Glomerular endothelial cell (primary cell): ENCODE measurements at places on chromosomes 1 and 21. TPM values are rescaled to one million over a fixed set of nuclear protein-coding genes. Genes with fewer than 3 reads are reported as not detected.

ANGPTL3 gene
- total RNA-seq = not detected in 2 replicates

CELA3B gene
- total RNA-seq = not detected in 2 replicates

AMIGO1 gene
- 0.64 and 0.68 TPM in 2 replicates for total RNA-seq

DNA sequence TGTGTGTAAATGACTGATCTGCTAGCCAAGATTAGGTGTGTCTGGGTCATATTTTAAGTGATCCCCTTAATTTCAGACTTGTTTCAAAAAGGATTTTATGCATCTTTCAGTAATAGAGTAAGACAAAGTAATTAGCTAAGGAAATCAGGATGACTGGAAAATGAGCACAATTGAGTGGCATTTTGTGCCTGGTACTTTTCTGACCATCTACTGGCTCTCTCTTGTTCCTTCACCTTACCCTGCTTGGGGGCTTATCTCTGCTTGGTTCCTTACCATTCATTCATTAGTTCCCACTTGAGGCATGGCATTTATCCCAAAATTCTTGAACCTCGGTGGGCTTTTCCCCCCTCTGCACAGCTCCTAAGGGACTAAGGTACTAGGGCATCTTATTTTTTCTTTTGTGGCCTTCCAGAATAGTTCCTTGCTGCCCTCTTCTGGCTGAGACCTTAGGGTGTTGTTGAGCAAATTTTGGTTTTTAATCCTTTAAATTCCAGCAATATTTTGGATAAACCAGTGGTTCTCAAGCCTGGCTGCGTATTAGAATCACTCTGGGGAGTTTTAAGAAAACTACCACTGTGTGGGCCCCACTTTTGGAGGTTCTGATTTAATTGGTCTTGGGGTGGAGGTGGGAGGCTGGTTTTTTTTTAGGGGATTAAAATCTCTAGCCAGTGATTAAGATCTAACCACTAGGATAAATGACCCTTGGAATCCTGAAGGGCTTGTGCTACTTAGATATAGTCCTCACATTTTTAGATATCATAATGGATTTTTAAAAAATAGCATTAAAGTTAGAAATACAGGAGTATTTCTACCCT lies 50.8 kb downstream of the HS2ST1 start:
- peak; percentile 14 for DNase-seq

GRCh38 chr1:200938955-200939354 lies 44.3 kb downstream of the INAVA start:
- DNase-seq = no peak

- DNase-seq = no peak
Measured at GRCh38 chr1:229664133-229664689, 38.2 kb downstream of the URB2 start.

GRCh38 chr1:167418391-167418790 lies 99.9 kb downstream of the CD247 start:
- no peak for DNase-seq

- no peak for DNase-seq
Measured at GRCh38 chr1:59290193-59290949, 6.5 kb upstream of the FGGY start.

TSSK3 gene
- 0.47 TPM in 1 of 2 replicates, not detected in the other for total RNA-seq

DNA sequence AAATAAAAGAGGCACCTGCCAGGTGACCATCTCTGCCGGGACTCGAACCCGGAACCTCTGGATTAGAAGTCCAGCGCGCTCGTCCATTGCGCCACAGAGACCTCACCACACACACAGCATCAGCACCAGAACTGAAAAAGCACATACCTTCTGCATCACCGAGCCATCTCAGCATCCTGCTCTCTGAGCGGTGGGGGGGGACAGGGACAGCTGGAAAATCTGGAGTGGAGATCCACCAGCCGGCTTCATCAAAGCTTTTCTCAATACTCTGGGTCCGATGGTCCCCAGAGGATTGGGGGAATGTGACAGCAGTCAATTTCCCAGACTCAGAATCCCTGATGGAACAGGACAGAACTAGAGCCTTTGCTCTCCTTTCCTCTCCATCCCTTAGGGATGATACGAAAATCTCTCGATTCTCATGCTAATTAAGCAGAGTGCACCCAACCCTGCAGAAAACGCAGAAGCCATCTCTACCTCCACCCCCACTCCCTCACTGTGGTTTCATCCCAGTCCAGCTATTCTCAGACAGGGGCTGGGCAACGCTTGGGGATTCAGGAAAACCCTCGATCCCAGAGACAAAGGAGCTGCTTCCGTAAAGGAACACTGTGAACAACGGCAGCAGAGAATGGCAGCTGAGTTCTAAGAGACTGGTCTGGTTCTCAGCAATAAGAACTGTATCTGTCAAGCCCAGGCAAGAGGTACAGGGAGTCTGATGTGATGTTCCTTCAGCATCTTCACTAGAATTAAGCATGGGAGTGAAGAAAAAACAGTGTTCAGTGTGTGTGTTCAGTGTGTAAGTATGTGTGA lies 29.6 kb upstream of the CADM3 start:
- DNase-seq = no peak

DNA sequence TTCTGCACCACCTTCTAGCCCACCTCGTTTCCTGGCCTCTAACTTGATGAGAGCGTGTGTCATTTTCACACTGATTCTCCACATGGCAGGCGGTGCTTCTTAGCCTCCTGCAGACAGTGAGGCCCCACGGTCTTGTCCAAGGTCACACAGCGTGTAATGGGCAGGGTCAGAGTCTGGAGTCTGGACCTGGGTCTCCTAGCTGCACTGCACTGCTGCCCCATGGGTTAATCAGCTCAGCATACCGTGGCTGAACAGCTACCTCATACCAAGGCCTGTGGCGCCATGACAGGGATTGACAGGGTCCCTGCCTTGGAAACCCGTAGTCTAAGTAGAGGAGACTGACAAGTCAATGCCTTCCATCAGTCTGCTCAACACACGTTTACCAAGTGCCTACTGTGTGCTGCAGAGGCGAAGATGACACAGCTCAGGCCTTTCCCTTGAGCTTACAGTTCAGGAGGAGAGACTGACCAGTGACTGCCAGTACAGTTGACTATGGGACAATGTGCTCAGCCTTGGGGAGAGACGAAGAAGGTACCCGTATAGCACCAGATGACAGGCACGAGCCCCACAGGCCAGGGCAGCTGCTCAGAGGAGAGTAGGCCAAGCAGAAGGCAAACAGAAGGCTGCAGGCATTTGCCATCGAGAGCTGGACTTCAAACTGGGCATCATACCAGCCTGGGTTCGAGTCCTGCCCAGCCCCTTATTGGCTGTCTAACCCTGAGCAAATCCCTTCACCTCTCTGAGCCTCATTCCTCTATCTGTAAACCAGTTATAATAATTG lies 5.5 kb downstream of the PCSK9 start:
- DNase-seq = no peak

NPPA gene
- not detected in 2 replicates for total RNA-seq

NUDT4B gene
- total RNA-seq = 39.6 and 46.7 TPM in 2 replicates

PTAFR gene
- not detected in 2 replicates for total RNA-seq

RGSL1 gene
- not detected in 2 replicates for total RNA-seq

GRCh38 chr1:192547501-192547900 lies 28.1 kb upstream of the RGS1 start:
- DNase-seq = no peak

DNA sequence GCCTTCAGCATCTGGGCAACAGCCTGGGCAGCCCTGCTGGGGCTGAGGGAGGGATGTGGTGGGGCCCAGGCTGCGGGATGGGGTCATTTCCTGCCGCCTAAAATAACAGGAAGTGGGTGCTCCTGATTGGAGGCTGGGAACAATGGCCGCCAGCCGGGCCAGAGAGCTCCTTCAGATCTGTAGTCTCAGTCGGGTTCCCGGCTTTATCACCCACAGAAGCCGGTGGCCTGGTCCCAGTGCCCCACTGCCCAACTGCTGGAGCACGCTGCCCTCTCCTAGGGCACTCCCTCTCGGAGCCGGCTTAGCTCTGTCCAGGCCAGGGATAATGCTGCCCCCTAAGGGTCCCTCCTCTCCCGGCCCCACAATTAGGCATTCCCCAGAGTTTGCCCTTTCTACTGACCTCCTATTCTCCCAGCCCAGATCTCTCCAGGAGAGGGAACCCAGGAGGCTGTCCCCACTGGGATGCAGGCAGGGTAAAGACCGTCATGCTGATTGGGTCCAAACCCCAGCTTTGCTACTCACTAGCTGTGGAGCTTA lies 5.1 kb downstream of the MAP7D1 start:
- no peak for DNase-seq

- DNase-seq = no peak
Measured at GRCh38 chr1:231058416-231059109, 18.5 kb upstream of the FAM89A start.

DNA sequence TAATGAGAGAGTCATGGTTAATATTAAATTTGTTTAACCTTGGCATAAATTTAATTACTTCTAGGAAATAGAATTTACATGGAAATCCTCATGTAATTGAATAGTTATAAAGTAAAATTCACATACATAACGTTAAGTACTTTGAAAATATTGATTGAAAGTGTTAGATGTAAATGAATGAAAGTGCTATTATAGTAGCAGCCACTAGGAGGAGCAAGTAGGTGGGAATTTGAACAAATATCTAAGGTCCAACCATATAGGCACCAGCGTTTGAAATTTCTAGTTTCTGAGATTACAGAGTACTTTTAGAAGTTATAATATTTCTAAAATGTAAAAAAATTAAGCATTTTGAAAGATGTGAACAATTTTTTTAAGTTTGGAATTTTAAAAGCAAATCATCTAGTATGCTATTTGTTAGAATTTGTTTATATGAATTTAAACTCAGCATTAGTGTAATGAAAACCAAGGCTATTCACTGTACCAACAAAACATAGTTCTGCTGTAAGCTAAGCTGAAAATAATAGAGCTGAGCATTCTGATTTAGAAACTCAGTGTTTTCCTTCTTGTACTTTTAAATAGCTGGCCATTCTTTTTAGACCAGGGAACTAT lies 3.3 kb downstream of the B3GALT2 start:
- peak; percentile 51 for DNase-seq

ZZZ3 gene
- 39.1 and 43.2 TPM in 2 replicates for total RNA-seq

- DNase-seq = no peak
Measured at GRCh38 chr1:172609528-172609927, 49.4 kb upstream of the FASLG start.

SPRR1A gene
- not detected in 2 replicates for total RNA-seq

DNA sequence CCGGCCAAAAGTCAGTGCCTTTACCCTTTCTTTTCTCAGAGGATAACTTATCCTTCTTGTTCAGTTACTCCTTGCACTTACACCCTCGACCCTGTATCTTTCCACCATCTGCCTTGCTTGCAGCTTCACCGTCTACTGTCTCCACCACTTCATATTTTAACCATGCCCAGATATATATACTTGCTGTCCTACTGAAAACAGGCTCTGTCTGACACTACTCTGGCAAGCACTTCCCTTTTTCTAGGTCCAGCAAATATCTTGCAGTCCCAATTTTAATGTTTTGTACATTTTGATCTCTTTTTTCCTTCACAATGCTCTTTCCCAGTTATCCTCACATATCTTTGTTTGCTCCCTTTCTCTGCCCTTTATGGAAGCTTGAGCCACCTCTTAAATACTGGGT lies 308.6 kb downstream of the TPR start:
- no peak for DNase-seq

- peak; percentile 61 for DNase-seq
Measured at GRCh38 chr1:11012260-11013159, at the start of gene TARDBP. Gene TARDBP, plus strand, starts transcription at chr1:11012654. Its CDS starts 1,074 bp downstream, at chr1:11013728.

DNA sequence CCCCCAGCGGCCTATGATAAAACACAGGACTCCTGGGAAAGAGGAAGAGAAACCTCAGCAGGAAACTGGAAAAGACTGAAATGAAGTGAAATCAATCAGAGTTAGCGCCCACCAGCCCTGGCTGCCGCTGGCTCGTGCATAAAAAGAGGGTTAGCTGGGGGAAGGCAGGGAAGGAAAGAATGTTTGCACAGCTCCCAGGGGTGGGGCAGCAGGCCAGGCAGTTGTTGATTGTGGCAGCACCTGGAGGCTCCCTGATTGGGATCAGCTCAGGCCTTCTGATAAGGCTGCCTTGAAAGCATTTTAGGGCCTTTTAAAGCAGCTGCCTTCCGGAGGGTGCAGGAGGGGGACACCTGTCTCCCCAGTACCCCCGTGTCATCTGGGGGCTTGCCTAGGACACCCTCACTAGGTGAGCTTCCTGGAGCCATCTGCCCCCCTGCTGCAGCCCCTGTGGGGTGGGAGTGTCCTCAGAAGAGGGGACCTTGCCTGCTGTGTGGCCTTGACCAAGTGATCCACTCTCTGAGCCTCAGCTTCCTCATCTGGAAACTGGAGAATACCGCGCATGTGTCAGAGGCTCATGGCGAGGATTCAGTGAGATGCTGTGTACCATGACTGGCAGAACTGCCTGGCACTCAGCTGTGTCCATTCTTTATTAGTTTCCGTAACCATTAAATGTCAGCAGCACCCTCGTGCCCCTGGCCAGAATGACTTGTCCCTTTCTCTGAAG lies 6.6 kb downstream of the EPHB2 start:
- DNase-seq = no peak

DNA sequence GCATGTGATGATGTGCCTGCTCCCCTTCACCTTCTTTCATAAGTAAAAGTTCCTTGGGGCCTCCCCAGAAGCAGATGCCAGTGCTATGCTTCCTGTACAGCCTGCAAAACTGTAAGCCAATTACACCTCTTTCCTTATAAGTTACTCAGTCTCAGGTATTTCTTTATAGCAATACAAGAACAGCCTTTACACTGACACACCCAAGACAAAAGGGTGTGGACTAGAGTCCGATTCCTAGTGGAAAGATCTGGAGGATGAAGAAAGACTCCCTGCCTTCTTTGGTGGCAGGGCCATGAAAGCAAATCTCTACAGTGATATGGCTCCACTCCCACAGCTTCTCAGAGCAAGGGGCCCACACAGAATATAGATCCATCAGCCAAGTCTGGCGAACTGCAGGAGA lies 209.7 kb upstream of the ST6GALNAC5 start:
- DNase-seq = no peak

UTS2 gene
- not detected in 2 replicates for total RNA-seq

- no peak for DNase-seq
Measured at GRCh38 chr1:101298663-101299062, 61.8 kb downstream of the S1PR1 start.

GRCh38 chr1:187396226-187396625 lies 567.5 kb downstream of the PLA2G4A start:
- no peak for DNase-seq

PDIK1L gene
- 1.8 and 5.4 TPM in 2 replicates for total RNA-seq

DNA sequence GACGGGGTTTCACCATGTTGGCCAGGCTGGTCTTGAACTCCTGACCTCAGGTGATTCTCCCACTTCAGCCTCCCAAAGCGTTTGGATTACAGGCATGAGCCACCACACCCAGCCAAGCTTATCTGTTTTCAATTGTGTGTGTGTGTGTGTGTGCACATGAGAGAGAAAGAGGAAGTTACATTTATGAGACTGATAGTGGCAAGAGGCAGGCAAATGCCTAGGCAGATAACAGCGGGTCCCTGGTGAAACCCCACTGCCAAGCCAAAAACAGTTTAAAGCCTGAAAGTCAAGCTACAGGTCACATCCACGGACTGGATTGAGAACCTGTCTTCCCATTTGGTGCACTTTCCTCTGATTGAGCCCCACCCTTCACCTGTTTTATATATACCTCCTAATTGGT lies 35.1 kb upstream of the IFNGR2 start:
- DNase-seq = no peak

- DNase-seq = no peak
Measured at GRCh38 chr1:100760511-100760910, 41.0 kb downstream of the VCAM1 start.

- peak; percentile 82 for DNase-seq
Measured at GRCh38 chr1:113042285-113043143, 30.5 kb upstream of the LRIG2 start.

BCAN gene
- 0.24 TPM in 1 of 2 replicates, not detected in the other for total RNA-seq

GPX7 gene
- total RNA-seq = 19.5 and 36.8 TPM in 2 replicates

LBR gene
- total RNA-seq = 31.0 and 50.1 TPM in 2 replicates

- DNase-seq = no peak
Measured at GRCh38 chr1:7594714-7595295, 176.3 kb upstream of the VAMP3 start.

GNG4 gene
- total RNA-seq = 0.70 TPM in 1 of 2 replicates, not detected in the other

- DNase-seq = no peak
Measured at GRCh38 chr1:112335351-112335750, 60.7 kb upstream of the CTTNBP2NL start.
